ENCODE measurements at places on chromosomes 5 and 9. TPM values are rescaled to one million over a fixed set of nuclear protein-coding genes. Genes with fewer than 3 reads are reported as not detected.

PPP2R2B gene
- polyA plus RNA-seq: 14.8 TPM

WNT8A gene
- polyA plus RNA-seq: 0.19 TPM

ACSL6 gene
- polyA plus RNA-seq: 2.1 TPM

DNA sequence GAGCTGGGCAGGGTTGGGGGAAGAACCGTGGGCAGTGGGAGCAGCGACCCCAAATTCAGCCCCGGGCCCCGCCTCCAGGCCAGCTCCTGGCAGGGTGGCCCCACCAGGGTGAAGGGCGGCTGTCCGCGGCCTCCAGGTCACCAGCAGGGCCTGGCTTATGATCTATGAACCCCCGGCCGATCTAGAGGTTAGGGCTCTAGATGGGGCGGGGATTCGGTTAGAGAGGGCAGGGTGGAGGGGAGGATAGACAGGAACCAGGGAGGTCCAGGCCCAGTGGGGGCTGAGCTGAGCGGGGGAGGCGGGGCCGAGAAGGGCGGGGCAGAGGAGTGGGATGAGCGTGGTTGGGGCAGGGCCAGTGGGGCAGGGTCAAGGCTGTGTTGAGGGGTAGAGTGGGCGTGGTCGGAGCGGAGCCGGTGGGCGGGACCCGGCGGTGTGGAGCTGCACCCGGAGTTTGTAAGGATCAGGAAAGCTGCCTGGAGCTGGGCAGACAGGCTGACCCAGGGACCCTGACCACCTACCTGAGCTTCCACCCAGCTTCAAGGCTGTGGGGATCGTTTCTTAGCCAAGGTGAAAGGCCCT is 29.3 kb upstream of the OBP2B start:
- no peak for DNase-seq

- DNase-seq: no peak
Observed at GRCh38 chr5:66856041-66856805, 260.0 kb downstream of the MAST4 start.

- DNase-seq: no peak
Observed at GRCh38 chr5:81972492-81972783, 615 bp downstream of the ATG10 start.

DNA sequence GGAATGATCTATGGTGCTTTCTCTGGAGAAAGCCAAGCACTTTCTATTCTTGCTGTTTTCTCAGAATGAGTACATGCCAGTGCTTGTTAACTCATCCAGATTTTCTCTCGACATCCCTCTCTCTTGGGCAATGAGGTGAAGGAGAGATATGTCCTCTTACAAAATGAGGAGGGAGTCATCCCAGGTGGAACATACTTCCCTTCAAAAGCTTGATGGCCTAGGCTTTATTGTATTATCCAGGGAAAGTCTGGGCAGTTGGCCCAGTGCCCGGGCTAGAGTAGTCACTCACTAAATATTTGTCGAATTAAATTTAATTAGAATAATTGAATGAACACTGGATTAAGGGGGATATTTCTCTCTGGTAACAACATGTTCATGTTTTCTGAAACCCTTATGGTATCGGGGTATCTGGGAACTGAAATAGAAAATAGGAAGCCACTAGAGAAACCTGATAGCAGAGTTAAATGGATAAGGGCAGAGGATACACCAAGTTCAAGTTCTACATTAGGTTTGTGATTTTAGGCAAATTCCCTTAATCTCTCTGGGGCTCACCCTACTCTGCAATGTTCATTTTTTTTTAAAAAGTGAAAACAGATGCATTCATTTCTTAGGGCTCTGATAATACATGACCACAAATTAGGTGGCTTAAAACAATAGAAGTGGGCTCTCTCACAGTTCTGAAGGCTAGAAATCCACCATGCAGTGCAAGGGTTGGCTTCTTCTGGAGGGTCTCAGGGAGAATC is 99.6 kb downstream of the LIFR start:
- DNase-seq: no peak

DNA sequence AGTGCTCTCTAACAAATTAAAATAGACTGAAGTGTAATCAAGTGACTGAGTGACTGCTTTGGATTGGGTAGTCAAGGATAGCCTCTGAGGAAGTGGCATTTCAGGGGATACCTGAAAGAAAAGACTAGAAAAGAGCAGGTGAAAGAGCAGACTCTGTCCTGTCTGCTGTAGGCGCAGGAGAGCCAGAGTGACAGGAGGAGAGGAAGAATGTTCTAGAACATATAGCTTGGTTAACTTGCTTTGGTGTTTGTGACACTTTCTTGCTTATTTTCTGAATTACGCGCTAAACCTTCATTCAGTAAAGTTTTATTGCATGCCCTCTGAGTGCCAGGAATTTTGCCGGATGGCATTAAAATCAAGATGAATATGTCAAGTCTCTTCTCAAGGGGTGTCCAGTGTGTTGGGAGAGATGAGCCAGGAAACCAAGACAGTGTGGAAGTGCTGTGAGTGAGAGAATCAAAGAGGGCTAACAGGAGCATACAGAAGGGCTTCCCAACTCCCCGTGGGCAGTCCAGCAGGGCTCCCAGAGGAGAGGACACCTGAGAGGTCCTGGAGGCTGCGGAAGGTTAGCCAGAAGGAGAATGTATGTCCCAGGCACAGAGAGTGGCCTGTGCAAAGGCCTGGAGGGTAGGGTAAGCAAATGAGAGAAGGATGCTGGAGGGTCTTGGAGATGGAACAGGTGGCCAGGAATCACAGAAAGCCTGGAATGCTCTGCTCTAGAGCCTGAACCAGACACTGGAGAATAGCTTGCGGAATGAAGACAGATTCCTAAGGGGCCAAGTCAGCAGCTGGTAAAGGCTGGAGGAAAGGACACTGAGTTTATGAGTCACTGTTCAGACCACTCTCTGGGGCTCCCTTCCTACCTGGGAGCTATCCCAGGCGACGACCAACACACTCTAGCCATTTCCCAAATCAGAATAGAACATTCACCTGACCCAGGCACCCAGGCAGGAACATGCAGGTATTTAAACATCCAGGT is 59.3 kb downstream of the SLC22A5 start:
- no peak for DNase-seq

GRCh38 chr5:138054847-138055558 is 22.1 kb upstream of the FAM13B start:
- no peak for DNase-seq

DNA sequence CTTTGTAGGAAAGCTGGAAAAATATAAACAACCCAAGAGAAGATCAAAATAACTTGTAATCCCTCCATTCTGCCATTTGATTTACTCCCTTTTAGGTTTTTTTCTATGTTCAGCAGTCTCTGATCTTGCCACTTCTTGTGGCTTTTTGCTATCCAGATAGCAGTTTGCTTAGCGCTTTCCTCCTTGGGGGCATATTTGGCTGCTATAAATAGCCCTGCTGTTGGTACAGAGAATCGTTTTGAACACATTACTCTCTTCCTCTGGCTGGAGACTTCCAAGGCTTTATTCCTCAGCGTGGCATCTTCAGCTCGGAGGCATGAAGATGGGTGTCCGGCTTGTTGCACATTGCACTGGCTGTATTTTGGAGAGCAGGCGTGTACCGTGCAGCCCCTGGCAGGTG is 38.6 kb downstream of the HMCN2 start:
- no peak for DNase-seq

GRCh38 chr9:61673664-61674381 is 484.0 kb downstream of the SPATA31A7 start:
- no peak for DNase-seq

DNA sequence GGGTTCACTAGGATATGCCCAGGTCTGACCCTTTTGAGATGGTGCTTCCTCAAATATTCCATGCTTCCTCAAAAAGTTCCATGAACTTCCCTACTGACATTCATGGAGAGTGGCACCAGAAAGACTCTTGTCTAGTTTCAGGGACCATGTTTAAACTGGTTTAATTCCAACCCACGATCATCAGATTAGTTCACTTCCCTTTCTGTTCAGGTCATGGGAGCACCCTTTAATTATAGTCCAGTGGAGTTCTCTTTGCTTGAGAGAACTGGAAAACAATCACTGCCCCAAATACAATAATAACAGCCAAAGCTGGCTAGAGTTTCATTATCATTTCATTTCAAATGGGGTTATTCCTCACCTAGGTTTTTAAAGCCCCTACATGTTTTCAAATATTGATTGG is 9.7 kb upstream of the ERBIN start:
- no peak for DNase-seq

Measured in renal cortex interstitium (tissue), 15 donors.